Activated naive CD4-positive, alpha-beta T cell treated with anti-CD3 and anti-CD28 coated beads, Interleukin-2, amount 10 ng/mL, durations not matched to agents 5 hours and 36 hours (primary cell): ENCODE measurements at places on chromosomes 13 and 19. TPM values are rescaled to one million over a fixed set of nuclear protein-coding genes. Genes with fewer than 3 reads are reported as not detected.

Gene WDR18
- total RNA-seq = 48.1 TPM

Gene DMKN
- not detected for total RNA-seq

Gene ZNF442
- total RNA-seq = 0.60 TPM

Gene KDM4B
- total RNA-seq = 53.0 TPM

Gene IL11
- 0.29 TPM for total RNA-seq

Gene CEACAM3
- not detected for total RNA-seq

Gene MEF2B
- 4.5 TPM for total RNA-seq

Gene REXO1
- 46.7 TPM for total RNA-seq

Gene TINCR
- total RNA-seq = 0.36 TPM

Gene USHBP1
- total RNA-seq = 0.66 TPM

Gene PLPPR3
- total RNA-seq = not detected

Gene PIK3R2
- total RNA-seq = 16.0 TPM

Gene ACER1
- total RNA-seq = 0.40 TPM

Gene CDK8
- 13.0 TPM for total RNA-seq

Gene GPC6
- total RNA-seq = not detected

Gene CAPS
- 24.3 TPM for total RNA-seq

Gene ZIC2
- 0.26 TPM for total RNA-seq

Gene FCAR
- total RNA-seq = not detected

Gene BICRA
- total RNA-seq = 24.4 TPM

Gene LILRB3
- 4.9 TPM for total RNA-seq

Gene SSC5D
- total RNA-seq = 0.12 TPM

Gene NOP53
- 536 TPM for total RNA-seq

Gene NLRP5
- not detected for total RNA-seq

Gene PRTN3
- total RNA-seq = not detected

Gene MYADM
- total RNA-seq = 91.4 TPM

Gene KIR2DL1
- not detected for total RNA-seq

Gene PGPEP1
- 36.7 TPM for total RNA-seq

Gene LPAR6
- total RNA-seq = 94.7 TPM
